ENCODE measurements at places on chromosomes 4 and X.

GRCh38 chrX:136019226-136019625 lies 34.0 kb downstream of the SLC9A6 start:
- no peak for DNase-seq

DNA sequence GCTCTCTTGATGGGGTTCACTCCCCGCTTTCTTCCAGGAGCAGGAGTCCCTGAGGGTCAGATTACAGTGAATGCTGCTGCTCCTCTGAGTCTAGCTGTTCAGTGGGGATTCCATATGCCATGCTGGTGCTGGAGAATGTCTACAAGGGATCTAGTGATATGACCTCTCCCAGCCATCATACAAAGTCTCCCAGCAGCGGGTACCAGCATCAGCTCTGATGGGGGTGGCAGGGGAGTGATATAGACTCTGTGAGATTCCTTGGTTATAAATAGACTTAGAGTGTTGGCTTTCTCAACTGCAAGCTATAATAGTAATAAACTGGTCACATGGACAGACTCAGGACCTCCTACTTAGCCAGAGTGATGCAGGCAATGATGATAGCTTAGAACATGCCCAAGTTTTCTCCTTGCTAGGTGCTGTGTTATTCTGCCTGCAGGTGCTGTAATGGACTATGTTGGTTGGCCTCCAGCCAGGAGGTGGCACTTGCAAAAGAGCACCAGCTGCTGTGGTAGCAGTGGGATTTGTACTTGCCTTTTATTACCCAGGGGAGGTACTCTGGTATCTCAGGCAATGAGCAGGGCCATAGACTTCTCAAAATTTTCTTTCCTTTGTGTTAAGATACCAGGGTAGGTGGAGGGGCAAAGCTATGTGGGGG lies 202.9 kb downstream of the CHIC1 start:
- DNase-seq = no peak

- no peak for DNase-seq
Measured at GRCh38 chr4:30601070-30601865, 118.9 kb upstream of the PCDH7 start.

GRCh38 chrX:19639056-19639455 lies 123.7 kb upstream of the MAP3K15 start:
- peak; percentile 2 for DNase-seq

GRCh38 chr4:150096625-150097024 lies 18.4 kb downstream of the DCLK2 start:
- no peak for DNase-seq

GRCh38 chr4:169604131-169604900 lies 8.1 kb downstream of the NEK1 start:
- no peak for DNase-seq

GRCh38 chr4:35151816-35152572 lies 1092.3 kb downstream of the ARAP2 start:
- DNase-seq = no peak

GRCh38 chr4:184189966-184190365 lies 27.7 kb downstream of the ENPP6 start:
- DNase-seq = no peak

- DNase-seq = no peak
Measured at GRCh38 chr4:140485939-140486338, 12.2 kb downstream of the MGAT4D start.

GRCh38 chr4:26206339-26206738 lies 114.5 kb upstream of the RBPJ start:
- no peak for DNase-seq

DNA sequence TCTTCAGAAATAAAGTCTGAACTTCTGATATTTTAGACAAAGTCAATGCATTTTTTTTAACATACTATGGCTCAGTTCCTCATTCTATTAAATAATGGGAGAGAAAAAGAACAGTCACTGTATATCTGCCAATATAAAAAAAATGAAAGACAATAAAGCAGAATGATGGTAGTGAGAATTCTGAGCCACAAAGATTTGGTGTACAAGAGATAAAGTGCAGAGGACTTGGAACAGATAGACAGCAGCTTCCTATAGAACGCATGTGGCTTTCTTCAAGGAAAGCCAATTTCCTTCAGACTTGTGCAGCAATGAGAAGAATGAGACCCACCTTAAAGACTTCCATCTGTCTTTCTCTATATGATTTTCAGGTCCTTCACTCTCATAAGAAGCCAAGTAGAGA lies 39.7 kb downstream of the RASGEF1B start:
- no peak for DNase-seq

GRCh38 chr4:123696687-123697086 lies 300.1 kb downstream of the SPRY1 start:
- DNase-seq = no peak

- DNase-seq = no peak
Measured at GRCh38 chr4:9918484-9918883, 102.8 kb downstream of the SLC2A9 start.

DNA sequence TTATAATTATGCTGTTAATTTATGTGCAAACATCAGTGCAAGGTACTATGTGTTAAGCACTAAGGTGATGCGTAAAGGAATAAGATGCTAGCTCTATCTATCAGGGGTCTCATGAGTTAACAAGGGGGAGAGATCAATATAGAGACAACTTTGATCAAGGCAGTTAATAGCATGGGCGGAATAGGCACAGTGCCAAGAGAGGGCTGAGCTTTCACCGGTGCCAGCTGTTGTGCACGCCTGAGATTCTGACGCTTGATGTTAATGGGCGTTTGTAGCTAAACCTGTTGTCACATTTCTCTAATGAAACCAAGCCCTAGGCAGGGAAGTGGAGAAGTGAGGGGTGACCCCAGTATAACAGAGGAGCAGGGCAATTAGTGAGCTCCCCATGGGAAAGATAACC lies 86.0 kb upstream of the NMU start:
- no peak for DNase-seq

GRCh38 chrX:150566734-150567182 lies 1.7 kb upstream of the MTM1 start:
- DNase-seq = no peak

DNA sequence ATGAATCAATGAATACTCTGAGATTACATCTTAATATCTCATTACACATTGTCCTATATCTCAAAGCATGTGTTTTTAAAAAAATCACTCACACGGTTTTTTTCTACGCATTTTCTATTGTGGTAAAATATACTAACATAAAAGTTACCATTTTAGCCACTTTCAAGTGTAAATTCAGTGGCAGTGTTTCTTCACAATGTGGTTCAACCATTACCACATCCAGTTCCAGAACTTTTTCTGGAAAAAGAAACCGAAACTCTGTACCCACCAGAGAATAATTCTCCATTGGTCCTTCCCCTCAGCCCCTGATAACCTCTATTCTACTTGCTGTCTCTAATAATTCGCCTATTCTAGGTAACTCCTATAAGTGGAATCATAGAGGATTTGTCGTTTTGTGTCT lies 35.3 kb upstream of the ACSL1 start:
- no peak for DNase-seq

GRCh38 chrX:40169193-40170101 lies 71.7 kb upstream of the BCOR start:
- peak; percentile 65 for DNase-seq

- DNase-seq = no peak
Measured at GRCh38 chr4:124178449-124179021, 534.0 kb downstream of the ANKRD50 start.

- no peak for DNase-seq
Measured at GRCh38 chrX:130772105-130772775, 130.8 kb downstream of the ENOX2 start.

- no peak for DNase-seq
Measured at GRCh38 chrX:67543818-67544217, at the start of gene AR. TSS of gene AR (plus strand) at chrX:67544021. CDS start at chrX:67545147, 1,126 bp downstream.

- no peak for DNase-seq
Measured at GRCh38 chrX:353566-354535, 32.9 kb downstream of the PPP2R3B start.

DNA sequence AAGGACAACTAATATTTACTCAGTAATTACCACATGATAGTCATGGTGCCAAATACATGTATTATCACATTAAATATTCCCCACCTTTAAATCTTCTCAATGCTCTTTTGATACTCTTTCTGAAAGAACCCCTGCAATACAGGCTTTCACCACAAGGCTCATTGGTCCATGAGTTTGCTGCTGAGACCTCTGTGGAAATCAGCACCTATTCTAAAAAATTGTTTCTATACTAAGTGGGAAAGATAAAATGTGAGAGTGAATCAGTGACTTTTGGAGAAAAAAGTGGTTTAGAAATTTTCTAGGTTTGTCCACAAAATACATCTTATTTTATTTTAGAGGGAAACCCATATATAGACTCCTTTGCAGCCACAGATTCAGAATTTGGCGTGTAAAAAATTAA lies 257.3 kb downstream of the ZIC3 start:
- DNase-seq = no peak

GRCh38 chrX:38347136-38347535 lies 5.3 kb upstream of the OTC start:
- DNase-seq = no peak

DNA sequence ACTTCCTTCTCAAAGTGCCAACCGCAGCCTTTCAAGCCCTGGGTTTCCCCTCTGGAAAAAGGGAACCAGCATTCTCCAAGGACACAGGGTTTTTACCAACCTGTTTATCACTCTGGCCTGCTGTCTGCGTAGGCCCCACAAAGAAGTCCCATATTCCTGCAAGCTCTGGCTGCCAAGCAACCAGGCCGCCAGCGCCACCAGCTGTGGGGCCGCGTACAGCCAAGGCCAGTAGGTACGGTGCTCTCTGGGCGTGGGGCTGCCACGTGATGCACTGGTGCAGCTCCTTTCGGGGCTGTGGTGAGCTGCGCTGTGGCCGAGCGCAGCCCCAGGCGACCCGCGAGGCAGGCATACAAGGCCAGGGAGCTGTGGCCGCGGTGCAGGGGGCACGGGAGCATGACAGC lies 22.1 kb downstream of the LUZP4 start:
- DNase-seq = no peak

- no peak for DNase-seq
Measured at GRCh38 chr4:39320381-39321115, 45.6 kb downstream of the RFC1 start.

- DNase-seq = no peak
Measured at GRCh38 chr4:30723201-30723955, 3.2 kb downstream of the PCDH7 start.

DNA sequence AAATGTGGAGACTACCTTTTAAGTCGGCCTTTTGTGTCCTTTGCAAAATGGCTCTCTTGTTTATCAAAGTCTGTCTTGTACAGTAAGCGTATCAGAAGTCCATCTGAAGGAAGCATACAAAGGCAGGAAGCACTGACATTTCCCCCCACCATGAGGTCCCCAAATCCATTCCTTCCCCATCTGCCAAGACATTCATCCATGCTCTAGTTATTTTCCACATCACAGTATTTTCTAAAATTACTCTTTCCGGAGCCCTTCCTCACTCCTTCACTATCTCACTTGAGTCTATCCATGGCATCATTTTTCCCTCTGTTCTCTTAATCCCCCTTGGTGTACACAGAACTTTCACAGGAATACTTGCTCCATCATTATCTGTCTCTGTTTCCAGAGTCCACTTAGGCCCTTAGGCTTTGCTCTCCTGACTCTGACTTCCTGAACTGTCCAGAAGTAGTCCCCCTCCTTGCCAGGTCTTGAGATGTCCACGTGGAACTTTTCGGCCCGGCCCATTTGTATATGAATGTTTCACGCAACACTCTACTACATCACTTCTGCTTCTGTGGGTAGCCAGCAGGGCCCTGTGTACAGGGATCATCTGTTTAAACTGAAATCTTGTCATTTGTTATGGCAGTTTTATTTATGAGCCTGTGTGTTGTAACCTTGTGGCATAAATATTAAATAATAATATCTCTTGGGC lies 2.1 kb downstream of the SEL1L3 start:
- DNase-seq = no peak

GRCh38 chrX:14295426-14295825 lies 233.9 kb upstream of the GLRA2 start:
- DNase-seq = no peak

DNA sequence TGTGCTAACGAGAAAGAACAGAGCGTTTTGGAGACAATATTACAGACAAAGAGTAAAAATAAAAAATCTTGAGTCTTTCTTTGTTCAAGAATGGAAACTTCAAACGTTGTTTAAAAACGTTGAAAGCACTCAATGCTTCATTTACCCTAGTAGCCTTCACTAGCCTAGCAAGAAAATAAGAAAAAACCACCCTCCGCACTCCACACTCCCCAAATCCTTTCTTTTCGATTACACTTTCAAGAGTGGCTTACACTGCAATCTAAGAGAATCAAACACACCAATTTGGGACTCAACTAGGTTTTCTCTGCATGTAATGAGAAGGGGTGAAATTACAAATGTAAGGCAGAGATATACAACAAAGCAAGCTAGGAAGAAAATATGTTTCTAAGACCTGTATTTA lies 4.7 kb downstream of the TMSB4X start:
- DNase-seq = no peak

- DNase-seq = no peak
Measured at GRCh38 chrX:15882704-15883539, 28.3 kb upstream of the AP1S2 start.

DNA sequence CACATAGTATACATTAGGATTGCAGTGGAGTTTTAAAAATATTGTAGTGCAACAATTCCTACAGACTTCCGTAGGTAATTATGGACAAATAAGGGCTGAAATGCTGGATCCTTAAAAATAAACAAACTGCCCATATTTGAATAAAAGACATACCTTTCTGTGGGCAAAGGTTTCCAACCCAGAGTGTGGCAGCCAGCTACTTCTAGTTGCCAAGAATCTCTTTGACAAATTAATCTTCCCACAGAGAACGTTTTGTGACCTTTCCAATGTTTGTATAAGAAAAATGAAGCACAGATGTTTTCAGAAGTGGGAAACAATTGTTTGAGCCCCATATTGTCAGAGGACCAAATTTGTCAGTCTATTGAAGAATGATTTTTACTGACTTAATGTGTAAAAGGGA lies 21.1 kb downstream of the GRPR start:
- no peak for DNase-seq

DNA sequence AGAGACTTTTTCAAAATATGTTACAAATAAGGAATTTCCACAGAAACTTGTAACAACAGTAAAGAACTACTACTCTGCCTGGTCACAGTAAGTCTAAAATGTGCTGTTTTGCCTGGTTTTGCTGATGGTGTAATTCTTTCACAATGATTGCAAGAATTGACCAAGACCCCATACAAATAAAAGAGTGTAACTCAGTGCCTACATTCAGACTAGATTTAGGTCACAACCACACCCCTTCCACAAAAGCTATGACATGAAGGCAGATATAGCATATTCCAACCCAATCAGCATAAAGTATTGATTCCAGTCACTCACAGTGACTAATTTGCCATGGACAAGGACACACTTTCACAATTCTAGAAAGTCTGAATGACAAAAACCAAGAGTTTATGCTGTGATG lies 53.7 kb upstream of the TMPRSS11F start:
- DNase-seq = no peak

GRCh38 chr4:71841336-71841735 lies 57.5 kb upstream of the GC start:
- DNase-seq = no peak

DNA sequence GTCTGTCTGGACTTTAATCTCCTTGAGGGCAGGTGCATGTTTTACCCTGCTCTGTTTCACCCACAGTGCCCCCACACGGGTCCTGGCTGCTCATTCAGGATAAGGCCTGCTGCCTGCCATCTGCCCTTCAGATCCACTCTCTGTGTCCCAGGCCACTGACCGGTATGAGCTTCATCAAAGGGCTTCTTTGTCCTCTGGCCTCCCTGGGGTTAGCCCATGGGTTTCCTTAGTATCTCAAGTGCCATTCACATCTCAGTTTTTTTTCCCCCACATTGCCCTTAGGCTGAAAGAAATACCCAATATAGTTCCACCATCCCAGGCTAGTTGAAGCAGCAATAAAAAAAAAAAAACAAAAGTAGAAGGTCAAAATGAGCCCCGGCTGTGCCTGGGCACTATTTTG lies 9.3 kb downstream of the CD99L2 start:
- no peak for DNase-seq
